ENCODE measurements at places on chromosomes 13 and 19.

DNA sequence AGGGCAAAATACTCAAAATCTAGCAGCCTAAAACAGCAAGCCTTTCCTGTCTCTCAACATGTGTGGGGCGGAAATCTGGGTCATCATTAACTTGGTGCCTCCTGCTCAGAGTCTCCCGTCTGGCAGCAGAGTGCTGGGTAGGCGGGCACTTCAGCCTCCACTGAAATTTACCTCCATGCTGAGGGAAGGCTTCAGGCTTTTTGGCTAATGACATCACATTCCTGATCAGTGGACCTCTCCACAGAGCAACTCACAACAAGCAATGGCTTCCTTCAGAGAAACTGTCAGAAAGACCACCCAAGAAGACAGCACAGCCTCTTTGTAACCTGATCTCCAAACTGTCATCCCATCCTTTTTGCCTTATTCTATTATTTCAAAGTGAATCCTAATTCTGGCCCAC is 1109.0 kb downstream of the UQCRFS1 start:
- no peak for DNase-seq

- no peak for DNase-seq
Observed at GRCh38 chr13:27259831-27260230, 8.5 kb downstream of the RPL21 start.

DNA sequence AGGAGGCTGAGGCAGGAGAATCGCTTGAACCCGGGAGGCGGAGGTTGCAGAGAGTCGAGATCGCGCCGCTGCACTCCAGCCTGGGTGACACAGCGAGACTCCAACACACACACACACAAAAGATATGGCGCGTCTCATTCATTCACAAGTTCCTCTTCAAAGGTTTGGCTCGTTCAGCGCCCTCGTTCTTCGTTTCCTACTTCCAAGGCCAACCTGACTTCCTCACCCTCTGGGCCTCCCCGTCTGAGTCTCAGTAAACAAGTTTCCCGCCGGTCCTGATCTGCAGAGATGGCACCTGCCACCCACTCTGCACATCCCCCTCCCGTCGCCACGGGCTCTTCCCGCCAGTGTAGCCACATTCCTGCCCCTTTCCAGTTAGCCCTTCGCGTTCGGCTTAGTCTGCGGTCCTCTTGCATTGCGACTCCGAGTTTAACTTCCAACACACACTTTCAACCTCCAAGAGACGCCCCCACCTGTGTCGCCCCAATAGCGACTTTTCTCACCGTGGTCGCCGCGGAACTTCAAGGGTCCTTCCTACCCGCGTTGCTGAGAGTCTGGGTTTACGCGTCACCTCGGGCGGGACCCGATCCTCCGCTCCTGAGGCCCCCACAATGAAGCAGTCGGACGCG is 1.3 kb upstream of the BSG start:
- no peak for DNase-seq

- no peak for DNase-seq
Observed at GRCh38 chr13:102901615-102902305, 55.9 kb downstream of the ERCC5 start.

DNA sequence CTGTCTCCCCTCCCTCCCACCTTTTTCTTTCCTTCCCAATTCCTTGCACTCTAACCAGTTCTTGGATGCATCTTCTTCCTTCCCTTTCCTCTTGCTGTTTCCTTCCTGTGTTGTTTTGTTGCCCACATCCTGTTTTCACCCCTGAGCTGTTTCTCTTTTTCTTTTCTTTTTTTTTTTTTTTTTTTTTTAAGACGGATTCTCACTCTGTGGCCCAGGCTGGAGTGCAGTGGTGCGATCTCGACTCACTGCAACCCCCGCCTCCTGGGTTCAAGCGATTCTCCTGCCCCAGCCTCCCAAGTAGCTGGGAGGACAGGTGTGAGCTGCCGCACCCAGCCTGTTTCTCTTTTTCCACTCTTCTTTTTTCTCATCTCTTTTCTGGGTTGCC is 6.9 kb downstream of the MYADM start:
- no peak for DNase-seq

- DNase-seq: no peak
Observed at GRCh38 chr19:4455719-4456475, 1.7 kb downstream of the UBXN6 start.

DNA sequence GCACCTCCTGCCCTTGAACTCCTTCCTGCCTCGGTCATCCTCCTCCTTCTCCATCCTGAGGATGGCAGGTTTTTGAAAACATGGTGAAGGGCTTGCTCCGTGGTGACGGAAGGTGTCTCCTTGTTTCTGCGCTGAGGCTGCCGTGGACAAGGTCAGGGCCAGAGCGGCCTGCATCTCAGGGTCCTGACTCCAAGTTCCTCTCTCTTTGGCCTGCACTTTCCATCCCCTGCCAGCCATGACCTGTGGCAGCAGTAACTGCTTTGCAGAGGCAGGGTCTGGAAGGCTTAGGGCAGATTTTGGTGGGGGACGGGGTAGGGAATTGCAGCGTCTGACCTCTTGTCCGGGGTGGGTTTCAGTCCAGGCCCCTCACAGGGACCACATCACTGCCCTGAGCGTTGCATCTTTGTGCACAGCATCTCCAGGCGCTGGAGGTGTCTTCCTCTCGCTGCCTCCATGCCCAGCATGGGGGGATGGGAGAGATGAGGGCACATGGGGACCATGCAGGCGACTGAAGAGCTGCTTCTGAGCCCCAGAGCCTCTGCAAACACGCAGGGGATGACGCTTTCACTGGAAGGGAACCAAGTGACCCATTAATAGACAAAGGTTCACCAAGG is 216.8 kb downstream of the TEX29 start:
- peak; percentile 37 for DNase-seq

GRCh38 chr13:98721825-98722510 is 30.5 kb downstream of the SLC15A1 start:
- no peak for DNase-seq

DNA sequence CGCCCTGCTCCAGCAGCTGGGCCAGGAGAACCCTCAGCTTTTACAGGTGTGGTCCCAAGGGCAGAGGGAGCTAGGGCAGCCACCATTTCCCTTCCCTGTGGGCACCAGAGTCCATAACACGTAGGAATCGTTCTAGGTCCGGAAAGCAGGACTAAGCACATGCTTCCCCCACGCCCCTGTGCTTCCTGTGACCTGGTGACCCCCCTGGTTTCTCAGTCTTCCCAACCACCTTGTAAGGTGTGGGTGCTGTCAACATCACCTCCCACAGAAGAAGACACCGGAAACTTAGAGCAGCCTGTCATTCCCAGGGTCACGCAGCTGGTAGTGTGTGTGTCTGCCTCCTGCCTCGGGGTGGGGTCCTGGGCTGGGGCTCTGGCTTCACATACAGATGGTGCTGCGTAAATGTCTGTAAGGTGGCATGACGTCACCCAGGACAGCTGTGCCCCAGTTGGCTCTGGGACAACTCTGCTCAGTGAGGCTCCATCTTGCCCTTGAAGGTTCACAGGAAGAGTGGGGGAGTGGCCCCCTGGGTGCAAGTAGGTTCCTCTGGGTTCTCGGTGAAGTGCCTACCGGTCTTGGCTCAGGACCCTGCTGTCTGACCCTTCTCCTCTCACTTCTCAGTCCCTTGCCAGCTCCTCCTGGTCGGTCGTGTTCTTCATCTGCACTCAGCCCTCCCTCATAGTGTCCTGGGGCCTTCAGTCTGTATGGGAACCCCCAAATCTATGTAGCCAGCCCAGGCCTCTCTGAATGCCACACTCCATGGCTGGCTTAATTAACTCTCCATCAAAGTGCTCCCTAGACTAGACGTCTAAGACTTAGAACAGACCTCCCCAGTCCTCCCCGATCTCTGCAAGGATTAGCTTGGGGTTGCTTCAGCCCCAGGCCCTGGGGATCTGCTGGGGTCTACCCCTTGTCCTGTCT is 4.0 kb downstream of the RAD23A start:
- no peak for DNase-seq
